CD4-positive, alpha-beta T cell treated with Interleukin-6 at 100 ng/mL for 8 hours (primary cell): ENCODE measurements at places on chromosomes 3 and 15.
A peak's percentile ranks its signal among the peaks of the same experiment; 100 is the strongest.

GRCh38 chr15:92365084-92365483 lies 28.6 kb upstream of the ST8SIA2 start:
- DNase-seq, result no peak

GRCh38 chr3:12275974-12276650 lies 12.8 kb upstream of the PPARG start:
- no peak for DNase-seq

- DNase-seq, result no peak
Observed at GRCh38 chr15:66196602-66197001, 56.9 kb downstream of the MEGF11 start.

GRCh38 chr3:58332575-58333188 lies at the start of gene PXK:
TSS of gene PXK (plus strand) at chr3:58332892. CDS start at chr3:58332989, 97 bp downstream.
- peak; percentile 66 for DNase-seq
